BE2C (cell line): ENCODE measurements at places on chromosomes 2 and 18.

- no peak for DNase-seq
Measured at GRCh38 chr2:231167745-231168459, 30.5 kb upstream of the ARMC9 start.

DNA sequence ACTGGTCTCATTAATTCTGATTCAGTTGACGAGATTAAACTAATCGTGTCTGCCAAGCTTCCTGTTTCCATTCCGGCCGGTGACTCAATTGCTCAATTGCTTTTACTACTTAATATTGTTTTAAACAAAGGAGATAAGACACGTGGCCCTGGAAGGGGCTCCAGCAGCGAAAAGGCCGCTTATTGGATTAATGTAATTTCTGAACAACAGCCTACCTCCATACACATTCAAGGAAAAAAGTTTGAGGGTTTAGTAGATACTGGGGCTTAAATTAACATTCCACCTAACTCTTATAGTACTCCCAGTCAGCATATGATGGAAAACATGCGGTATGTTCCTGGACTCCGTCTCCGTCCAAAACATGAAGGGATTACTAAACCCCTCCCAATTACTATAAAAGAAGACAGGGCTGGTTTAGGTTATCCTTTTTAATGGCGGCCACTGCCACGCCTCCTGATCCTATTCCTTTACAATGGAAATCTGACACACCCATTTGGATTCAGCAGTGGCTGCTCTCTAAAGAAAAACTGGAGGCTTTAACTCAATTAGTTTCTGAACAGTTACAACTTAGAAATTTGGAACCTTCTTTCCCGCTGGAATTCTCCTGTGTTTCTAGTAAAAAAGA lies 27.1 kb downstream of the VPS54 start:
- peak; percentile 64 for DNase-seq

GRCh38 chr2:25885933-25886332 lies 7.6 kb upstream of the ASXL2 start:
- DNase-seq: no peak

- DNase-seq: no peak
Measured at GRCh38 chr2:222451224-222451674, 26.9 kb downstream of the SGPP2 start.

DNA sequence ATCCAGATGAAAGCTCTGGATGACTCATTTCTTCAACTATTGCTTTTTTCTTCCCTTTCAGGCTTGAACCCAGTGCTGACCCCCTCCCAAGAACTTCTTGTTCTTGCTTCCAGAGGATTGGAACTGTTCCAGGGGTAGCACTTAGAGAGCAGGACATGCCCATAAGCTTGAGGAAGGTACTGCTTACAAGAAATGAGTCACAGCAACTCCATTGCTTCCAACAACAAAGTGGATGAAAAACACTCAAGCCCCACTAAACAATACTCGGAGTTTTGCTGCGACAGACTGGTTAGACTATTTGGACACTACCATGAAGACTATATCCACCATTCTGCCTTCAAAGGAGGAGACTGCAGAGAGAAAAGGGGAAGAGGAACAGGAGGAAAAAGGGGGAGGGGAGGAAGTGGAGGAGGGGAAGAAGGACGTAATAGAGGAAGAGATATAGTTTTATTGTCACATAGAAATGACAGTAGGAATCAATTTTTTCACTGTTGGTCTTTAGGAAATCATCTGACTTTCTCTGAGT lies 1.6 kb upstream of the EPC2 start:
- DNase-seq: no peak

DNA sequence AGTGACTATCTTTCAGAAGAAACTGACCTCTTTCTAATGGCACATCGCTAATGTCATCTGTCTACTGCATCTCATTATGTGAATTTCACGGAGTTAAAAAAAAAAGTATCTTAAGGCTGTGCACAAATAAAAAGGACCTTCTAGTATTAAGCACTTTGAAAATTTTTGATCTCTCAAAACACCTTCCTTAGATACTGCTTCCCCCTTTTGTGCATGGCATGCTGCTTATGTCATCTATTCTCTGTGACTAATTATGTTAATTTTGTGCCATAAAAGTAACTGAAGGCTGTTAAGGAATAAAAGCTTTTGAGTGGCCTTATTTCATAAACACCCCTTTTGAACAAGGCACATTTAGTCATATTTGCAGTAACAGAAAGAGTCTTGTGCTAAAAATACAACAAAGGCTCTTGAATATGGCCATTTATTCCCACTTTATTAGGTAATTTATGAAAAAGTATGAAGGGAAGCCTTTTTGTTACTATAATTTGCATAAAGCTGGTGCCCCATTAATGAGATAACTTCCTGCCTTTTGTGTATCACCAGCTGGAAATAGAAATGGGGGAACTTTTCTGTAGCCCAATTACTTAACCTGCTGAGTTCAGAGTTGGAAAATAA lies 1412.0 kb upstream of the ZEB2 start:
- DNase-seq: no peak

GRCh38 chr2:128635361-128635900 lies 316.8 kb upstream of the HS6ST1 start:
- DNase-seq: no peak

DNA sequence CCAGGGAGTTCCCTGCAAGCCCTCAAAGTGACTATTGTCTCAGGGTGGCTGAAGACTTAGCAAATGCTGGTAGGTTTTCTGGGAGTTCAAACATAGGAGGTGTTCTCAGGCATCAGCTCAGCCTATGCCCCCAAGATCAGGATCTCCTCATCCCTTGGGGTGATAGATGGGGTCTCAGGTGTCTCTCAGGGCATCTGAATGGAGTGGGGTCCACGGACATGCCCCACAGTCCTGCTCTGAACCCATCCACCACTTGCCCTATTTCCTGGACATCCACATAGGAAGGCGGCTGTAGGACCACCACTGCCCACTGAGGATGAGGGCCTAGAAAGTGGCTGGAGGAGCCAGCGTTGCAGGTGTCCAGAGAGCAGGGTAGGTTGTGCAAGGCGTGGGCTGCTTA lies 287.0 kb upstream of the CXCR4 start:
- no peak for DNase-seq

- peak; percentile 17 for DNase-seq
Measured at GRCh38 chr18:392928-393573, 107.5 kb downstream of the COLEC12 start.

GRCh38 chr2:217366266-217366895 lies 506.5 kb upstream of the TNP1 start:
- DNase-seq: no peak

DNA sequence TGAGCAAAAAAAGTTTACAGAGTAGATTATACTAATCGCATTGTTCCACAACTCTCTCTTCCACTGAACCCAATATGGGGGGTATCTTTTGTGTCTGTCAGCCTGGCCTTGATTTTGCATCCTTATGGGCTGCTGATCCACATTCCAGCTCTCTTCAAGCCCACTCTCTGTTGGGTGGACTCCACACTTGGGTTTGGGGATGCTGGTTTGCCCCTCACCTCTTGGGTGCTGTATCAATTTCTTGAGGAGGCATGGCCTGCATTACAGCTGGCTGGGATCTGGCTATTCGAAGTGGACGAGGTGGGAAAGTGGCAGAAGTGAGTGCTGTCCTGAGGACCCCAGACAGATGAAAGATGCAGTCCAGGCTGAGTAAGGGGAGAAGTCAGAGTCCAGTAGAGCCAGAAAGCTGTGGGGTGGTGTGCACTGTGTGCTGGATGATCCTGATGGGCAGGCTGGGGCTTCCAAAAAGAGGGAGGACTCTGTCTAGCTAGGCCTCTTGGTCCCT lies 141.4 kb downstream of the CAPN13 start:
- no peak for DNase-seq

DNA sequence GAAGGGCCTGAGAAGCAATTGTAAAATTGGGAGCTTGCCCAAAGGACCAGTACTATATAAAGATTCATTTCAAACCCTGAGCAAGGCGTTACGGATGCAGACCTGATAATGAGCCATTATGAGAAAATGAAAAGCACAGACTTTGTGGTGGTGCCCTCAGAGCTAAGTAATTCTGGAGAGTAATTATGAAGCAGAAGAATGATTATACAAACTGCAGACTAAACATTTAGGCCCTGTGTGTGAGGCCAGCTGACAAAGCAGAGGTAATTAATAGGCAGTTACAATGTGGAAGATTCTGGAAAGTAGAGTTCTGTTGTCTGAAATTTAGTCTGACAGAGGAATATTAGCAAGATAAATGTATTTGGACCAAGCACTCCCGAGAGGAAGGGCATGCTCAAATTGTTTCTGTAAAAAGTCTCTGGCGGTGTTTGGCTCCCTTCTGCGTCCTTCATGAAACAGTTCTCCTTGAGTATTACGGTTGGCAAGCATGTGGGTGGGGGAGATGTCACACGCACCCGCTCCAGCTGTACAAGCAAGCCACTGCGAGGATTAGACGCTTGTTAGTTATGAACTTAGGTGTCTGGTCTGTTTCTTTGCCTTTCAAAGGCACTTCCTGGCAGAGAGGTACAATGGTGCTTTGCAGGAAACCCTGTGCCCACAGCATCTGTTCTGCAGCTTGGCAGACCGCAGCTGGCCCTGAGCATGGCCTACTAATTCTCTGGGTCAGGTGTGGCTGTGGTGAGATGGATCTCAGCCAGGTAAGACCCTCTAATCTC lies 45.5 kb downstream of the CDC42EP3 start:
- no peak for DNase-seq

GRCh38 chr18:2985628-2986027 lies 27.3 kb downstream of the LPIN2 start:
- DNase-seq: no peak

DNA sequence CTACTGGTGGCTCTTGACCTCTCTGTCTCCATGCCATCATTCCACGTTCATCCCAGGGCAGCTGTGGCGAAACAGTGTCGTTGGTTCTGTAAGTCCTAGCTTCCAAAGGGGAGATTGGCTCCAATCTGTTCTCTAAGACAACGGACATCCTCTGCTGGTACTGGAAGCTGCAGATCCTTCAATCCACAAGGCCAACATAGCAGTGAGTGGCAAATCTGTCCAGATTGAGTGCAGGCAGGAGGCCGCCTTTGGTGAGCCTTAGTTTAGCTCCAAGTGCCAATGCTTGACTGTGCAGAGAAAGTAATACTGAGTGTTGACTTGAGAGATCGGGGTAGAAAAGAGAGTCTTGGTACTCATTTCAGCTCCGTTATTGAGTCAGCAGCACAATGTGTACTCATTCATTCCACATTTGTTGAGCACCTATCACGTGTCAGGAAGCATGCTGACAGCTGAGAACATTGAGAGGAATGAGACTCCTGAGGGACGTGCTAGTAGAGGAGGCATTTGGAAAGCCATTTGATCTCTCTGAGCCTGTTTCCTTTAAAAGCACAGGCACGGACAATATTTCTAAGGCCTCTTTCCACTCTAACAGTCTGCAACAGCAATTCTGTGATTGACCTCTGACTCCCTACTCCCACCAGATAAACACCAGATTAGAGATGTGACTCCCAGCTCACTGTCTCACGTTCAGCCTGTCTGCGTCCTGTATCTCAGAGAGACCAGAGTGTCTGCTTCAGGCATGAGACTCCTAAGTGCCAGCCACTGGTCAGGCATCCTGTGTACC lies 306.0 kb downstream of the CLIP4 start:
- DNase-seq: no peak

DNA sequence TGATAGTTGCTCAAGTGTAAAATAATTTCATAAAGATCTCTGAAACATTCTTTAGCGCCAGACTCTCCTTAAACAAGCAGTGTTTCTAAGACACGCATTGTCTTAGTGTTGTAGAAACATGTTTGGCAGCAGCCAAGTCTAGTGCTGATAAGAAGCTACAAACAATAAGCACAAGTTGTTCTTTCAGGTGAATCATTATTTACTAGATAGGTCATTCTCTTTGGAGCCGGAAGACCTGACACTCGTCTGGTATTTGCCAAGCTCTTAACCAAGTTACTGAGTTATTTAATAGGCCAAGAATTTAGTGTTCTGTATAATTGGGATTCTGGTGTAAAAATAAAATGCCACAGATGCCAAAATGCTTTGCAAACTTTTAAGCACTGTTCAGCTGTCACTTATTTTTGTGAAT lies 852.1 kb downstream of the CPS1 start:
- no peak for DNase-seq

DNA sequence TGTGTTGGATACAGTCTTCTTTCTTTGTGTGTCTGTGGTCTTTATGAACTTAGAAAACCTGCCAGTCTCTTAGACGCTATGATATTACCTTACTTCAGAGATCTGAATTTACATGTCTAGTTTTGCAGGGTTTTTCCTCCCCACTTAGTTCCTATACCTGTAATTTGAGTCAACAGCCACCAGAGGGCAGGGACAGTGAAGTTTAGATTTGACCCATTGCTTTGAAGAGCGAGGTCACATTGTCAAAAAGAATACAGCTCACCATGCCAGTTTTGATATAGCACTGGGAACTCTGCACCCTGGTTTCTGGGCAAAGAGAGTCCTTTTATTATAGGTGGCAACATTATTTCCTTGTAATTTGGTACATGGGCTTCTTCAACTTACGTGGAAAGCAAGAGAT lies 102.3 kb downstream of the MAPK4 start:
- no peak for DNase-seq

- no peak for DNase-seq
Measured at GRCh38 chr2:189602233-189602632, 21.6 kb upstream of the SLC40A1 start.

DNA sequence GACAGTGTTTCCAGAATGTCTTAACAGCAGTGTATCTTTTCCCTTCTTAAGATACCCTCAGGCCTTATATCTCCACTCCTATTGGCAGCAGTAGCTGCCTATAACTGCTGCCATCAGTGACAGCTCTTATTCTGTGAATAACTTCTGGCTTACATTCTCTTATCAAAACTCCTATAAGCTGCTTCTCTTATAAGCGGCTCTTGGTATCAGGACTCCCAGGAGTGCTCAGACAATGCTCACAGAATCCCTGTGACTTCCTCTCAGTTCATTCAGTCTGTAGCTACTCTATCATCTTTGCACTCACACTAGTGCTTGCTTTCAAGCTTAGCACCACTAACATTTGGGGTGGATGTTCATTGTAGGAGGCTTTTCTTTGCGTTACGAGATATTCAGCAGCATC lies 143.7 kb upstream of the CDH7 start:
- no peak for DNase-seq

DNA sequence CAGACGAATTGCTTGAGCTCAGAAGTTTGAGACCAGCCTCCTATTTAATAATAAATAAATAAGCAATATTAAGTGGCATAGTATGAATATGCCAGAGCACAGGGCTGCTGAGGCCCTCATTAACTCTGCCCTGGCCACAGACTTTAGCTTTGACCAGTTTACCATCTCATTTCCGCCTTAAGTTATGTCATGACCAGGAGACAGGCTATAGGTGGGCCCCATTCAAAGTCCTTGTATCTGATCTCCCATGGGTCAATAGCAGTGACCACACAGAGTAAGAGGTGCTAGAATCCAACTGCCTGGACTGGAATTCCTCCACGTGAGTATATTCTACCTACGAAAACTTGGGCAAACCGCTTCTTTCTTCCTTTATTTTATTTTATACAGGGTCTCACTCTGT lies 13.4 kb upstream of the ASXL2 start:
- DNase-seq: no peak

- no peak for DNase-seq
Measured at GRCh38 chr2:46229134-46230063, 67.8 kb upstream of the EPAS1 start.

GRCh38 chr2:174631009-174631981 lies 33.7 kb upstream of the WIPF1 start:
- DNase-seq: no peak
